ENCODE measurements at places on chromosomes 1 and 21. TPM values are rescaled to one million over a fixed set of nuclear protein-coding genes. Genes with fewer than 3 reads are reported as not detected.

Gene OR2T33
- not detected for total RNA-seq

Gene CLIC6
- 8.9 TPM for total RNA-seq

Gene DHRS3
- total RNA-seq: 41.8 TPM

Gene SH2D2A
- total RNA-seq: 1.4 TPM

Gene SSR2
- 81.2 TPM for total RNA-seq

Gene VANGL1
- total RNA-seq: 7.8 TPM

Gene UROD
- total RNA-seq: 70.3 TPM

Gene CELA3B
- total RNA-seq: not detected

Gene OR2L5
- total RNA-seq: not detected

Gene MORN1
- total RNA-seq: 3.6 TPM

Gene HES3
- not detected for total RNA-seq

Gene HSD11B1
- total RNA-seq: 15.0 TPM

Gene SLC25A34
- 2.9 TPM for total RNA-seq

Gene SPRR2G
- not detected for total RNA-seq

Gene KLHL20
- 17.1 TPM for total RNA-seq

Gene ENAH
- total RNA-seq: 195 TPM

Gene S100A14
- total RNA-seq: 3.4 TPM

All from cardiac septum (tissue), 1 donor.